Lung microvascular endothelial cell (primary cell): ENCODE measurements at places on chromosomes 7 and 10. TPM values are rescaled to one million over a fixed set of nuclear protein-coding genes. Genes with fewer than 3 reads are reported as not detected.

DNA sequence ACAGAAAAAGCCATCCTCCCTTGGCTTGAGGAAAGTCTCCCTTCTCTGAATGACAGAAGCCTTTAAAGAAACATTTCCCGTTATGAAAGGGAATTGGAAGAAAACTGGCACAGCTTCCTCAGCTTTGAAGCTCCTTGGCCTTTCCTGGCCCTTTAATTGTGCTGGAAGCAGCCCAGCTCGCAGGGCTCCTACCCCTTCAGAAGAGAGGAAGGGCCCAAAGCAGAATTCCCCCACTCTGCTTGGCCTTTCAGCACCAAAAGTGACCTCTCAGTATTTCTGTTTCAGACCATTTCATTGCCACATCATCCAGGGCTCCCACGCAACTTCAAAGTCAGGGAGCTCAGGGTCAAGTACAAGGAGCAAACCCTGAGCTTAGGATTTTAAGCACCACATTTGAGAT, 4.2 kb downstream of the AFAP1L2 start:
- DNase-seq = no peak

- peak; percentile 26 for DNase-seq
These were observed 17.3 kb downstream of the DAGLB start for GRCh38 chr7:6430271-6430940.

CROT gene
- total RNA-seq = 2.2 and 3.5 TPM in 2 replicates

- peak; percentile 24 for DNase-seq
These were observed 480 bp downstream of the VPS50 start for GRCh38 chr7:93232673-93233018.

DNA sequence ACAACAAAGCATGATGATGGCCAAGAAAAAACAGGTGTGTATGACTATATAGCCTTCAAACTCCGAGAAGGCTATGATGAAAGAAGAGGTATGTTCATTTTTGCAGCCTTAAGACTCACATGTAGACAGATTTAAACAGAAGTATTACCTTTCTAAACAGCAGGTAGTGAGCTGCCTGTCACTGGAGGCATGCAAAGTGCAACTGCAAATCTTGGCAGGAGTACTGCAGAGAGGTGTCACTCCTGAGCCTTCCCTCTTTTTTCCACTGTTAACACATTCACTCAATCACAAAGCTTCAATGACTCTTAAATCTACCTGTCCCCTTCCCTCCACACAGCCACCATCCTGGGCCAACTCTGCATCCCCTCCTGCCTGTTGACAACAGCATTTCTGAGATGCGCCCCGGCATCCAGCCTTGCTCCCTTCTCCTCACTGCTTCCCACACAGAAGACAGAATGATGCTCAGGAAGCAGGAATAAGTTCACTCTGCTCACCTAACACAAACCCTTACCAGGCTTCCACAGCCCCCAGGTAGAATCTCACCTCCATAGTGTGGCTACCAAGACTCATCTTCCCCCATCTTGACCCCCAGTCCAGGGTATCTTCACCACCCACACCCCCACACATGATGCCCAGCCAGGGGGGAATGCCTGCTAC, 161.9 kb upstream of the ZMIZ1 start:
- no peak for DNase-seq

DNA sequence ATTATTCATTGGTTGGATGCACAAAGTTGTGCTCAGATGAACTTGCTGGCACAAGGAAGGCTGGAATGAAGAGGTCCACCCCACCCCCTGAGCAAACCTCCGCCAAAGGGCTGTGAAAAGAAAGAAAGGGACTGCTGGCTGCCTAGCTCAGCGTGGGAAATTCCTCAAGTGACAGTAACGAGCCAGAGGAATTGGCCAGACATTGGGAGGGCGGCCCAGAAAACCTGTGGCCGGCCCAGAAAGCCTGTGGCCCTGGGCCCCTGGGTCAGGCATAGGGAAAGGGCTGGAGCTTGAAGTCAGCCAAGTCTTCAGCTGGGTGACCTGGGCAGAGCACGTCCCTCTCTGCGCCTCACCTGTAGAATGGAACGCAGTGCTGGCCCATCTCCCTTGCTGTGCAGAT, 30.6 kb upstream of the CTBP2 start:
- DNase-seq = no peak

- DNase-seq = no peak
These were observed 5.4 kb downstream of the ADAMTS14 start for GRCh38 chr10:70677620-70678249.

ZNRF2 gene
- 4.4 and 8.1 TPM in 2 replicates for total RNA-seq

DNA sequence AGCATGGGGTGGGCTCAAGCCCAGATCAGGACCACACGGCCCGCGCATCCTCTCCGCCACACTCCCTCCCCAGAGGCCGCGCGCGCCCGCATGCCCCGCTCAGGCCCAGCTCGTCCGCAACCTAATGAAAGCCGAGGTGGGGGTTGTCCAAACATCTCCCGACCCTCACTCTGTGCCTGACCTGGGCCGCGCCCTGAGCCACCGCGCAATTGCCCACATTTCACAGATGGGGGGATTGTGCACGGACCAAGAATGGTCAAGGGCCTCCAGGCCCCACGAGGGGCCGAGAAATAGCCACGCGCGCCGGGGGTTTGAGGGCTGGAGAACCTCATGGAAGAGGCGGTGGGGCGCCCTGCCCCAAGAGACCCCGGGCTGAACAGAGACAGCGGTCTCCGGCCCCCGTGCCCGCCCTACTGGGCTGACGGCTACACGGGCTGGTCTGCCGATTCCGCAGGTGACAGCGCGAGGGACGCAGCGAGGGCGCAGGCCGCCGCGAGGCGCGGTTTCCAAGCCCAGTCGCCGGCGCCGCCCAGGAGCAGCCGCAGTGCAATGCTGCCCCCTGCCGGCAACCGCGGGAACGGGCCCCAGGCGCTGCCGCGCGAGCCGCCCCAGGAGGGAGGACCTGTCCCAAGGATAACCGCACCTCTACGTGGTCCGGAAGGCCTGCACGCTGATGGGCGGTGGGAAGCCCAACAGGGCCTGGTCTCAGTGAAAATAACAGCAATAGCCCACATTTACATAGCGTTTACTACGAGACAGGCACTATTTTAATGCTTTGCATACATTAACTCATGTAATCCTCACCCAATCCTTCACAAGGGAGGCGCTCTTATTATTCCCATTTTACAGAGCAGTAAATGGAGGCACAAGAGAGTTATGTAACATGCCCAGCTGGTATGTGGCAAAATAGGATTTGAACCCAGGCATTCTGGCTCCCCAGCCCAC, 10.5 kb upstream of the GRID1 start:
- DNase-seq = peak; percentile 71

DNA sequence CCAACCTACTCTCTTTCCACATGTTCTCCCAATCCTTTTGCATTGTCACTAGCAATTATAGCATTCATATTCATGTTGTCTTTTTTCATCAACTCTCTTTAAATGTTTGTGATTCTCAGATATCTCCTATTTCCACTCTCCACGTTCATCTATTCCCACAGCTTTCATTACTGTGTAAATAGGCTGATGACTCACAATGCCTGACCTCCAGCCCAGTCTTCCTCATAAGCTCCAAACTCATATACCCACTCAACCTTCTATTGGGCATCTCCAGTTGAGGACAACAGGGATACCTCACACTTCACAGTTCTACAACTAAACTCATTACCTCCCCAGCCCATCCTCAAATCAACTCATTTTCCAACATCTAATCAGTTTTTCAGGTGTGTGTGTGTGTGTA, 194.1 kb downstream of the DGKI start:
- DNase-seq = peak; percentile 22

DNA sequence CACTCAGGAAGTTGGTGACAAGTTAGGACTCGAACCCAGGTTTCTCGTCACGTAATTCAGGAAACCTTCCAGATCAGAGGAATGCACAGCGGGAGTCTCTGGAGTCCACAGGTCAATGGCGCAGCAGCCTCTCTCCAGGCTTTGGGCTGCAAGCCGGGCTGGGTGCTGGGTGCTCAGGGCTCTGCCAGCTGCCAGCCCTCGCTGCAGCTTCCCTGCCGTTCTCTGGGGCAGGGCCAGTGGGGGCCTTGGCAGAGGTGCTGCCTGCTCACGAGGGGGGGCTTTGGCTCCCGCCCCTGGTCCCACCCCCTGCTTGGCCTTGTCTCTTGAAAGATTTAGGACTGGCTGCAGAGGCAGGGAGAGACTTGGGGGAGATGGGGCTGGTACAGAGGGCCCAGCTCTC, at the start of gene TACR2:
TSS of gene TACR2 (minus strand) at position 224 of the 400 bp plus-strand sequence. CDS start 595 bp downstream, outside the sequence.
- no peak for DNase-seq

DNA sequence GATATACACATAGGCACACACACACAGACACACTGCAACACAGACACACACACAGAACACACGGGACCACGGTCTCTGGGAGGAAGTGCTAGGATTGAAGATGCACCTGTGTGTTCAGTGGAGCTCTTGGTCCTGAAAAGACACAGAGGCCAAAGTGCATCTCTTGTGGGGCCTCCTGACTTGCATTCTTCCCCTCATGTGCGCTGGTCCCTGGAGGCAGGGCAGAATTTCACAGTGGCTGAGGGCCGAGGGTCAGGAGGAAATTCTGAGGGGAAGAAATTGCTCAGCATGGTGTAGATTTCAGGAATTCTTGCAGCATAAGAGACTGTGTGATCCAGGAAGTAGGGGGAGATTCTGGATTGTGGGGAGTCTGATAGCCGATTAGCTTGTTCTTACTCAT, 35.9 kb downstream of the WDFY4 start:
- DNase-seq = no peak

DNA sequence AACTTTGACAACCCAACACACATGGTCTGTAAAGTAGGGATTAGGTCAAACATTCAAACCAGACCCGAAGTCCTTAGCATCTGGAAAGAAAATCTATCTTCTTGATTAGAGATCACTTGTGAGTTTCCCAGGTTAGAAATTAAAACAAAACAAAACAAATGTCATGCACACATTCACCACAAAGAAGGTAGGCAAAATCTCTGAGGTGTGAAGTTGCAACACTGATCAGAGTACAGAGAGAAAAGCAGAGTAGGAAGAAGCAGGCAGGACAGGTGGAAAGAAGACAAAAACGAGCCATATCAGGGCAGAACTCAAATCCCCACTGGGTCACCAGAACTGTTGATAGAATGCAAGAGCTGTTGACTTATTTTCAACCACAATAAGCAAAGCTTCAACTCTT, 102.8 kb upstream of the THSD7A start:
- no peak for DNase-seq

- DNase-seq = peak; percentile 85
These were observed 9.3 kb upstream of the CHCHD1 start for GRCh38 chr10:73772281-73773151.

DNA sequence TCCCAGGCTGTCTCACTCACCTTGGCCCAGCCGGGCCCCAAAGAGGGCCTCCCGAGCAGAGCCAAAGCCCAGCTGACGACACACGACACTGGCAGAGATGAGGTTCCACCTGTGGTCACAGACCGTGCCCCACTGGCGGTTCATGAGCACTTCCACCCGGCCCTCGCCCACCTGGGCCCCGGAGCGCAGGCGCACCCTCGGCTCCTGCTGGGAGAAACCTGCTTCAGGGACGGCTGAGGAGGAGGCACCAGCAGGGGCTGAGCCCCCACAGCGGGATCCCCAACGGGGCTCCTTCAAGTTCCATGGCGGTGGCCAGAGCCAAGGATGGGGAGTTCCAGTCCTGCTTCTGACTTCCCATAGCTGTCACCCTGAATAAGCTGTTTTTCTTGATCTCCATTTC, 10.0 kb downstream of the LOXL4 start:
- DNase-seq = no peak

DNA sequence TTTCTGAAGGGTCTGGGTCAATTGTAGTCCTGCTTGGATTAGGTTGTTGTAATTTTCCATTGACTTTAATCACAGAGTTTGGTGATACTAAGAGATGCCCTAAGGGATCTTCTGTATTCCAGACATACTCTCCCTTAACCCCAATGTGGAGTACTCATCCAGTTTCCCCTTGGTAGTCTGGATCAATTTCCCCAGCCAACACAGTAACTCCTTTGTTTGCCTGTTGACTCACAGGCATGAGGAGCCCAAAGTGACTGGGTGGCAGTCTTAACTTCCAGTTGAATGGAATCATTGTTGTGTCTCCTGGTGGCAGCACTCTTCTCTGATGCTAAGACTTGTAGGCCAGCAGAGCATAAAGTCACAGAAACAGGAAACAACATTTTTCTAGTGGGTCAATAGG, 41.5 kb upstream of the PIK3CG start:
- no peak for DNase-seq

DNA sequence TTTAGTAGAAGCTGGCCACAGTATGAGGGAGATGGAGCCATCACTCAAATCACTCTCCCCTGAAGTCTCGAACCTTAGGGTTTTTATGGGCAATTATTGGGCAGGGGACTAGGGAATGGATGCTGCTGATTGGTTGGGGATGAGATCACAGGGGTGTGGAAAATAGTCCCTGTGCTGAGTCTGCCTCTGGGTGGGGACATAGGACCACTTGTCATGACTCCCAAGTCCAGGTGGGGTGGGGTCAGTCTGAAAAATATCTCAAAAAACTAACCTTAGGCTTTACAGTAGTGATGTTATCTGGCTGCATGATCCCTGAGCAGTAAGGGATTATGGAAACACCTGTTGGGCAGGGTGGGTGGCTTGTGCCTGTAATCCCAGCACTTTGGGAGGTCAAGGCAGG, 98.6 kb downstream of the XRCC2 start:
- no peak for DNase-seq

DNA sequence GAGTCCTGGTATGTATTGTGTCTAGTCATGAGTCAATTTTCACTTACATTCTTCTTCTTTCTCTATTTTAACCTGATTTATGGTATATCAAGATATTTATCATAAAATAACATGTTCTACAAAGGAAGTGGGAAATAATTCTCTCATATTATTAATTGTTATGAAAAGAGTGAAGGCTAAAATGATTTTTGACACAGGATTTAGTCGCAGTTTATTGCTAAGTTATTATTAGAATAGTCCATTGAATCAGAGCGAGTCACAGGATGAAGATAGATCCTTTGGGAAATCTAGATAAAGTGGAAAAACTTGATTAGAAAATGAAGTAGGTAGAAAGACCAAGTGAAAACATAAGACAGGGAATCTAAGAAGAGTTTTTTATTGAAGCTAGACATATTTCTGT, 184.3 kb upstream of the DGKB start:
- DNase-seq = no peak

LRRN3 gene
- not detected in 2 replicates for total RNA-seq

GRCh38 chr10:114471906-114472876, 67.9 kb upstream of the AFAP1L2 start:
- DNase-seq = no peak

- DNase-seq = no peak
These were observed 699.3 kb downstream of the INHBA start for GRCh38 chr7:41003611-41003940.

DNA sequence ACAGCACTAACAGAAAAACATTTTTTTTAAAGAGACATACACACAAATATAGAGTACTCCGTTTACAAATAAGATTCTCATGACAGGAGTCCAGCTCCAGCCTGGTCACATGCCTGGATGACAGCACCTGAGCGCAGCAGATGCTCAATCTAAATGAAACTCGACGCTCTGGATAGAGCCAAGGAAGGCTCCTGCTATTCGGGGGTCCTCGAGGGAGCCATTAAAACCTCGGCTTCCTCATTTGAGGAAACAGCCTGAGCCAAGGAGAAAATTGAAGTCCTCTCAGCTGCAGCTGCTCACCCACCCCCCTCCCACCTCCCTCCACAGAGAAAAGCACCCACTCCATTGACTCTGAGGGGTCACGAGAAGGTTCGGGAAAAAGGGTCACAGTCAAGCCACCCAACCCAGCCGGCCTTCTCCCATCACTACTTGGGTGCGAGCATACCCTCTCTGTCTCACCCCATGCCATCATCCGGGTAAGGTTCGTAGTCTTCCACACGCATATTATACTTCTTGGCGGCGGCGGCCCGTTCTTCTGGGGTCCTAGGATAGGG, 673 bp downstream of the NDUFB8 start:
- peak; percentile 27 for DNase-seq
